ENCODE measurements at places on chromosomes 3 and 15.

DNA sequence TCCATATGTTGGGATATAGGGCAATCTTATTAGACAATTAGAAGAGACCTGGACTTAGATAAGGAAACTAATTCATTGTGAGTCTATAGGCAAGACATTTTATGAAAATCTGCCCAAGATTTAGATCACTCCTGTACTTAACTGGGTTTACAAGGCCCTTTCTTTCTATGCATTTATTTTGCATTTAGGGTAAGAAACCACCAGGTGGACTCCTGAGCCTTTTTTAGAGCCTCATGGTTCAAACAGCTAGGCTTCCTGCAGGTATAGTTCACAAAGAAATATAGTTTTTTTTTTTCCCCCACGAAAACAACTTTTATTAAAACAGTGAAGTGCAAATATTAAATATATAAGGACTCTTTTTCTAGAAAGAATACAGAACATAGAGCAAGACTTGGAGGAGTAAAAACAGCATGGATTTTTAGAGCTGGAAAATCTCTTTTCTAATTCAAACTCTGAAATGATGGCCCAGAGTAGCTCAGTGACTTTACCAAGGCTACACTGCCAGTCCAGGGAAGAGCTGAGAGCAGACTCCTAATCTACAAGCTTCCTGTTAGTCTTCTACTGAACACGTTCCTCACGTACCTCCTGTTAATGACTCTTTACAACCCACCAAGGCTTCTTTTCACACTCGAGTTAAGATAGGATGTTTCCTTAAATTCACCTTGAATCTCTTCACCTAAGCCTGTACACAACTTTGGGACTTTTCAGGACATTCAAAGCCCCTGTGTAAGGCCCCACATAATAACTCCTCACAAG, 400.9 kb upstream of the ATP11B start:
- no peak for DNase-seq

GRCh38 chr15:78422571-78423340, 15.3 kb upstream of the IREB2 start:
- DNase-seq: no peak

- DNase-seq: no peak
Measured at GRCh38 chr15:98698792-98699191, 50.5 kb downstream of the IGF1R start.

GRCh38 chr3:61055447-61055846, 195.8 kb downstream of the FHIT start:
- no peak for DNase-seq

GRCh38 chr3:30471066-30471465, 135.3 kb upstream of the TGFBR2 start:
- DNase-seq: no peak

GRCh38 chr3:29465836-29466235, 185.0 kb downstream of the RBMS3 start:
- no peak for DNase-seq

DNA sequence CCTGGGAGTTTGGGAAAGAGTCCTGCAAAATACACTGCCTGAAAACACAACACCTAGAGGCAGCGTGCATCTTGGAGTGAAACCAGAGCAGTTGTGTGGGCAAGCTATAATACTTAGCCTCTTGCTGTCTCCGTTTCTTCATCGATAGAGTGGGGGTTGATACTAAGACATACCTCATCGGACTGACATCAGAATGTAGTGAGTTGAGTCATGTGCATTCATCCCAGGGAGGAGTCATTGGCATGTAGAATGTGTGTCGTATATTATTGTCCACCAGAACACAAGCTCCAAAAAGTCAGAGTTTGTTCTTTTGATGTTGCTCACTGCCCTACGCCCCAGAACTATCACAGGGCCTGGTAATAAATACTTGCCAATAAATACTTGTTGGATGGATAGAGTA, 4.3 kb downstream of the SNTN start:
- DNase-seq: no peak

DNA sequence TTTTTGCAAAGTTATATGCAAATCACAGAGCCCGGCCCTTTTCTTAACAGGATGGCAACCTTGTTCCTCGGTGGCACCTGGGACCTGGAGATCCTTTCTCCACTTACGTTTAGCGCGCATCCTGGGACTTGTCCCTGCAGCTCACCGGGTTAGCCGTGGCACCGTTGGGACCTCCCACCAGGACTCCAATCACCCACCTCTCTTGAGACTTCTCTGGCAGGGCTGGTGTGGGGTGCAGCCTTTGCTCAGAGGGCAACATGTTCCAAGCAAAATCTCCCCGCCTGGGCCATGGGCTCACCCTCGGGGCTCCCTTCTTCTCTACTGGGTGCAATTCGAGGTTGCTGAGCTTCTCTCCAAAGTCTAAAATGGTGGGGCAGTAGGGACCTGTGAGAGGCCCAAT, 211.9 kb upstream of the UMPS start:
- no peak for DNase-seq

GRCh38 chr3:127085576-127085975, 102.7 kb downstream of the PLXNA1 start:
- DNase-seq: no peak

Measured in iPS DF 19.7 (cell line).